Psoas muscle (tissue), 8 donors: ENCODE measurements at places on chromosomes 5 and 9. TPM values are rescaled to one million over a fixed set of nuclear protein-coding genes. Genes with fewer than 3 reads are reported as not detected.

DNA sequence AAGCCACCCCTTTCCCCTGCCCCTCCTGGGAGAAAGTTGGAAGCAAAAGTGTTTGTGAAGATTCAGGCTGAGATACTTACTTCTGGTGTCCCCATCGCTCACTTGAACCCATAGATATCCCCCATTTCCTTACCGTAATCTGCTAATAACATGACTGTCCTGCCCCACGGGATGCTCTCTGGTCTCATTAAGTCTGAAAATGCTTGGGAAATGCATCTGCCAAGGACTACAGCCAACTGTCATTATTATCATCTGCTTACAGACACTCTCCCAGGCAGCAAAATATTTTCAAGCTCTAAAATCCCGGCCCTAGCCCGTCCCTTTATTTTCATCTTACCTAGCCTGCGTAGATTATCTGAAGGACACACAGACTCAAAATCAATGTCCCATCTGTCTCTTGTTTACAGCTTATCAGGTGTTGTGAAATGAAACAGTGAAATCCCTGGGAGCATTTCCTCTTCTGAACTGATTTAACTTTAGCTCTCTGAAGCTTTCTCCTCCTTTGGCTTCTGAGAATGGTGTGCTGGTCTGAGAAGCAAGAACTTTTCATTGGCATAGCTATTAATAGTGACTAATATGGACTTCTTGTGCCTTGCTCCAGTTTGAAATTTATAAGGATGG, 126.9 kb upstream of the OSMR start:
- H3K4me3 ChIP-seq, result no peak overlapping the region
- no peaks in the 10 kb centered on the region for H3K4me1 ChIP-seq
- no peak overlapping the region for H3K27ac ChIP-seq
- peak; percentile 48 for DNase-seq
- no peaks in the 10 kb centered on the region for H3K27me3 ChIP-seq

DNA sequence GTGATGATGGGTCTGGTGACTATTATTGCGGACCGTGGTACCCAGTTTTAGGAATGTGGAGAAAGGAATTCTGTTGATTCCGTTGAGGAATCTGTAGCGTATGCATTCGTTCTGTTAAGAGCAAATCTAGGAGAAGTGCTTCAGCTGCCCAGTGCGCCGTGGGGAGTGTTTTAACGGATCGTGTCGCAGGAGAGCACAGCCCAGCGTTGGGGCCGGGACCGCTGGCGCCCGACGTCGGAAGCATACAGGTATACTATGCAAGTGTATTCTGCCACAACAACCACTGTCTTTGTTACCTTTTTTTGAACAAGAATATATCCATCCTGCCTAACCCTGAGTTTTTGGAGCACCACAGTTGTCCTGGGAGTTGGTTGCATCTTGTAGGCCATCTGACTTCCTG, 42.7 kb downstream of the TENT4A start:
- no peak overlapping the region for H3K4me3 ChIP-seq
- H3K36me3 ChIP-seq, result peaks cover 80% of the 10 kb centered on the region
- DNase-seq, result peak; percentile 29

GRCh38 chr9:91195372-91196012, 166.2 kb downstream of the AUH start:
- peaks cover 58% of the 10 kb centered on the region for H3K4me1 ChIP-seq
- H3K36me3 ChIP-seq, result no peaks in the 10 kb centered on the region
- H3K4me3 ChIP-seq, result no peak overlapping the region
- DNase-seq, result no peak

Gene STING1
- total RNA-seq, result 9.4 TPM

- H3K27ac ChIP-seq, result no peak overlapping the region
- DNase-seq, result no peak
- no peaks in the 10 kb centered on the region for H3K27me3 ChIP-seq
These were observed 191.7 kb upstream of the PTPRD start for GRCh38 chr9:10804486-10804885.

- H3K27me3 ChIP-seq, result no peaks in the 10 kb centered on the region
- DNase-seq, result no peak
- no peak overlapping the region for H3K4me3 ChIP-seq
- no peaks in the 10 kb centered on the region for H3K4me1 ChIP-seq
- no peak overlapping the region for H3K27ac ChIP-seq
These were observed 66.8 kb downstream of the ARL15 start for GRCh38 chr5:54243483-54244080.

Gene CDH9
- not detected for total RNA-seq

DNA sequence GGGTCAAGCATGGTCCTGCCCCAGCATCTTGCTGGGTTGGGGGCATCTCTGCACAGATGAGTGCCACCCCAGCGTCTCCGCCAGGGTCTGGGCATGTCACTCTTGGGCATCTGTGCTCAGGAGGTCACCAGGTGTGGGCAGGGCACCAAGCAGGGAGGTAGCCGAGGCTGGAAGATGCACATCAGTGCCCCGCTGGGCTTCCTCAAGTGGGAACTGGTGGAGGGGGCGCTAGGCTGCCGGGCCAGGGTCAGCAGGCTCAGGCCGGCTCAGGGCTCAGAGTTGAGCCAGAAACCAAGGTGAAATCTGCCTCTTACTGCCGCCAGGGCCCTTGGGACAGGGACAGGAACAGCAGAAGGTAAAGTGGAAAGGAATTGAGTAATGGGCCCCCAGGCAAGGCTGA, 4.0 kb upstream of the FUT7 start:
- peaks cover 6% of the 10 kb centered on the region for H3K4me1 ChIP-seq
- no peaks in the 10 kb centered on the region for H3K27me3 ChIP-seq
- DNase-seq, result no peak
- no peak overlapping the region for H3K4me3 ChIP-seq
- H3K27ac ChIP-seq, result no peak overlapping the region
